SK-N-SH (cell line): ENCODE measurements at places on chromosomes 12 and 14. TPM values are rescaled to one million over a fixed set of nuclear protein-coding genes. Genes with fewer than 3 reads are reported as not detected.

GRCh38 chr12:132542661-132543060 is 52.7 kb downstream of the FBRSL1 start:
- no peak for DNase-seq

GRCh38 chr12:43097471-43097870 is 454.5 kb downstream of the ADAMTS20 start:
- DNase-seq = no peak

GRCh38 chr12:29991924-29992323 is 208.2 kb upstream of the TMTC1 start:
- DNase-seq = no peak

- DNase-seq = no peak
Observed at GRCh38 chr14:88452231-88452630, 66.8 kb downstream of the SPATA7 start.

DNA sequence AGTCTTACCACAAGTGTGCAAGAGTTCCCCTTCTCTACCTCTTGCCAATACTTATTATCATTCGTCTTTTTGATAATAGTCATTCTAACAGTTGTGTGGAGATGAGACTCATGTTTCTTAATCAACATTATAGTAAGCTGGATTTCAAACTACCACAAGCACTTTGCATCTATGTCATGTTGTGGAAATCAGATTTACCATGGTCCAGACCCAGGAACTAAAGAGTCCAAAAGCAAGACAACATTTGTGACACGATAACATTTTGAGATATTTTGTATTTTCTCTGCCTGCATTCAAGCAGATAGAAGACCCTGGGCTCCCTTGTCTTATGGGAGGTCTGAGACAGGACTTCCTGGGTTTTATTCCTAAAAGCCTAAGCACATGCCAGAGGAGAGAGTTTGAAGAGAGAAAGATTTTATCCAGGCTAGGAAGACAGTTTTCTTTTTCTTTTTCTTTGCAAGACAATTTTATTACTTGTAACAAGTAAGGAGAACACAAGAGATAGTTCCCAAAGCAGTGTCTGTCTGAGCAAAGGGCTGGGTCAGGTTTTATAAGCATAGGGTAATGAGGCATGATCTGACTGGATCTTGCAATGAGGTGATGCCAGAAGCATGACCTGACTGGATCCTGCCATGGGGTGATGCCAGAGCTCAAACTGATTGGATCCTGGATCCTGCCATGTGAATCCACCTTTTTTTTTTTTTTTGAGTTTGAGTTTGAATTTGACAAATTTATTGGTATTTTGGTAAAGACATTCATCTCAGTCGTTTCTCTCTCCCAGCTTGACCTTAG is 180.5 kb upstream of the HMGA2 start:
- no peak for DNase-seq

DNA sequence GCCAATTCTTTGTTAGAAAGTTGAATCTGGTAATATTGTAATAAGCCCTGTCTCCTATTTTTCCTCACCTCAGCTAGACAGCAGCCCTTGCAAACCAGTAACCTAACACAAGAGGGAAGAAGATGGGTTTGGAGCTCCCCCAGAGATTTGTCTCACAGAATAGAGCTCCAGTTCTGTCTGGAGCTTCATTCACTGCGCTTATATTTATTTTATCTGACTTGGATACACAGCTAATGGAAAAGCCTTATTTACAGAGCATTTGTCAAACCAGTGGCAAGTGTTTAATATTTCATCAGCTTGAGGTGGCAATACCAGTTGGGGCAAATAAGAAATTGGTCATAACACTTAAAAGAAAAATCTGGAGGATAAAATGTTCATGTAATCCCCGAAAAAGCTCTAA is 1094.0 kb downstream of the FSCB start:
- DNase-seq = no peak

GRCh38 chr12:85741046-85741445 is 95.2 kb downstream of the RASSF9 start:
- no peak for DNase-seq

GRCh38 chr14:63438065-63438757 is 105.0 kb downstream of the PPP2R5E start:
- peak; percentile 71 for DNase-seq

GRCh38 chr12:62372825-62373224 is 93.8 kb upstream of the MON2 start:
- DNase-seq = no peak

- DNase-seq = no peak
Observed at GRCh38 chr12:62523619-62524018, 57.0 kb downstream of the MON2 start.

Gene MRPS35
- polyA plus RNA-seq = 32.4 and 35.9 TPM in 2 replicates

Gene TUNAR
- 0.02 and 0.03 TPM in 2 replicates for polyA plus RNA-seq

Gene ADSS1
- 11.8 and 14.3 TPM in 2 replicates for polyA plus RNA-seq

Gene BATF
- not detected in 2 replicates for polyA plus RNA-seq

Gene WNT1
- not detected in 2 replicates for polyA plus RNA-seq

Gene PLEKHH1
- polyA plus RNA-seq = 1.5 and 1.6 TPM in 2 replicates
